ENCODE measurements at places on chromosomes 7 and 10. TPM values are rescaled to one million over a fixed set of nuclear protein-coding genes. Genes with fewer than 3 reads are reported as not detected.

Gene NUDT13
- total RNA-seq: 2.8 TPM

Gene CAV2
- not detected for total RNA-seq

Gene PDE6C
- not detected for total RNA-seq

- DNase-seq: no peak
- no peaks in the 10 kb centered on the region for H3K4me1 ChIP-seq
- no peak overlapping the region for H3K27ac ChIP-seq
- peaks cover 10% of the 10 kb centered on the region for H3K27me3 ChIP-seq
- no peaks in the 10 kb centered on the region for H3K36me3 ChIP-seq
Observed at GRCh38 chr10:95508730-95509129, 52.4 kb downstream of the SORBS1 start.

DNA sequence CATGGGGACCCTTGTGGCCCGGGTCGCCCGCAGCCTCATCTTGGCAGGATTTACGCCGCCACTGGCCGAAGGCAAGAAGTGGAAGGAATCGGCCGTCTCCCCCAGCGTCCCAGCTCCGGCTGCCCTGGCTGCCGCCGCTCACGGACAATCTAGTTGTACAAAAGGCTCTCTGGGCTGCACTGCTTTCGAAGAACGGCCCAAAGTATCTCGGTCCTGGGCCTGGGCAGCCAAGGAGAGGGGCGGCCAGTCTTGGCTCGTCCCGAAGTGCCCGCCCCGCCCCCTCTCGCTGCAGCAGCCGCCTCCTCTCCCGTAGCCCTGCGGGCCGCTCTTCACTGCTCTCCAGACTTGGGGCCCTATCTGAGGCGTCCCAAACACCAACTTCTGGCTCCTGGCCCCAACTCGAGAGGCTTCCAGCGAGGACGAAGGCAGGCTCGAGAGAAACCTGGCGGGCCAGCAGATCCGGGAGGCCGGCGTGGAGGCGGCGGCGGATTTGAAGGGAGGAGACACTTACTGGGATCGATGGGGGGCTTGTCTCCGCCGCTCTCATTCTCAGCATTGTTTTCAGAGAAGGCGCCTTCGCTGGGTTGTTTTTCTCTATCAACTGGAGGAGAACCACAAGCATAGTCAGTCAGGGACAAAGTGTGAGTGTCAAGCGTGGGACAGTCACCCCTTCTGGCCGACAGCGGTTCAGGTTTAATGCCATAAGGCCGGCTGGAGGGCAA, 809 bp downstream of the HOXA9 start:
- no peak for DNase-seq
- peaks cover 10% of the 10 kb centered on the region for H3K4me1 ChIP-seq
- H3K27me3 ChIP-seq: peaks cover 84% of the 10 kb centered on the region
- H3K36me3 ChIP-seq: peaks cover 5% of the 10 kb centered on the region
- H3K27ac ChIP-seq: peak overlapping the region; percentile 54

DNA sequence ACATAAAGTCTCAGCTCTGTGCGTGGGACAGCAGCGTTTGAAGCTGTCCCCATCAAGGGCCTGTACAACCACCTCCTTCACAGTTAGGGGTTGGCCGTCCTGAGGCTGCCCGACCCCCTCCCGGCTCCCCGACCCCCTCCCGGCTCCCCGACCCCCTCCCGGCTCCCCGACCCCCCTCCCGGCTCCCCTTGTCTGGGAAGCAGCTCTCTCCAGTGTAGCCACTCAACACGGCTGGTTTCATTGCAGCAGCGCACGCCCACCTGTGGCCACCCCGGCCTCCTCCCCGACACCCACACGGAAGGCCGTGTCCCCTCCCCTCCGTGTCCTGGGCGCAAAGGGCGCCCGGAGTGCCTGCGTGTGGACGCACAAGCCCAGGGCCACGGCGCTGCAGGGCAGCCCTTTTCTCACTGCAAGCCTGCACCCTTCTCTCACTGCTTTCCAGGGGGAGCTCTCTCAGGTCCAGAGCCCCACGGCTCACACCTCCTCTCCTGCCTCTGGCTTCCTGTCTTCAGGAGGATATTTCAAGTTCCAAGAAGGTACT, 20.9 kb upstream of the FAM20C start:
- H3K27ac ChIP-seq: no peak overlapping the region
- no peak for DNase-seq

DNA sequence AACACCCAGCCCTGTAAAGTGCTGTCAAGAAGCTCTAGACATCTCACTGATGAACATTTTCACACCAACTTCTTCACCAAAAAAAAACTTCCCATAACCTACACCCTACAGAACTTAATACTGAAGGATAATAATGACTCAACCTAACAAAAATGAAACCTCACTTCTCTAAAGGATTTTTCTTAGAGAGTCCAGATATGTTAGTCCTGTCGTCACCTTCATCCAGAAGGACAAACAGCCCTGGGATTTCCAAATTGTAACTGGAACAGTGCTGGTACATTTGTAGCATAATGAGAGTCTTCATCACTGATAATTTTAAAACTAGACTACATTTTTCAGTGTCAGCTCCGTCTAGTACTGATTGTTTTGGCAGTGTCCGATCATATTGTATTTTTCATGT, 528.6 kb upstream of the CELF2 start:
- peaks cover 9% of the 10 kb centered on the region for H3K27me3 ChIP-seq
- no peak for DNase-seq
- H3K4me3 ChIP-seq: no peak overlapping the region
